ENCODE measurements at places on chromosomes 5 and 9.

DNA sequence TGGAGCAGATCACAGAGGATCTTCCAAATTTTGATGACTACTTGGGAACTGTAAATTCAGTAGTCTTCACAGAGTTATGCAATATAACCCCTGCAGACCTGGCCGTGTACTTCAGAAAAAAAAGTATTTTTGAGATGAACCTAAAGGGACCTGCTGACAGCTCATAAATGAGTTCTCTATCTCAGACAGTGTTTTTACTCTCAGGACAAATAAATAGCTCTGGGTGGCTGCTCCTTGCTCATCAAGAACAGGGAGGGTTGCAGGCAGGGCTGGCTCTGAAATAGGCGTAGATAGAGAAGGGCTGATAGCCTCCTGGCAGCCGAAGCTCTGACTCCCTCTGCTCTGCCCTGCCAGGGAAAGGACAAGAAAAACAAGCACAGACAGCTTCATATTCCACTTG lies 64.8 kb downstream of the PLAC8L1 start:
- DNase-seq = no peak

GRCh38 chr9:104209387-104209786 lies 115.3 kb downstream of the SMC2 start:
- no peak for DNase-seq

DNA sequence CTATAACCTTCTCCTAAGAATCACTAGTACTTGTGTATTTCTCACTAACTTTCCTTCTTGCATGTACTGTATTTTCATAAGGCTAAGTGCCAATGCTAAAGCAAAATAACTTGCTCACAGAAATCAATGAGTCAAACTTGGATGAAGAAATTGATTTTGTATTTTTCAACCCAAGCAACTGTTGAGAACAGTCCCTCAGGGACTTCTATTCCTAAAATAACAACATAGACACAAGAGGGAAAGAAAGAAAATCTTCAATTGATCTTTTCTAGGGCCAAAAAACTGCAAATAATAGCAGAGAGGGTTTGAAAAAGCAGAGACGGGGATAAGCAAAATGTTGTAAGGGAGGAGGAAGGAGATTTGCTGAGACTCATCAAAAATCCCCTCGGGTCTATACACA lies 69.8 kb downstream of the HABP4 start:
- DNase-seq = no peak

GRCh38 chr5:57186194-57186593 lies 12.3 kb downstream of the GPBP1 start:
- DNase-seq = no peak

- DNase-seq = no peak
These were observed 112.5 kb downstream of the CTNND2 start for GRCh38 chr5:11791792-11792191.

Measured in AG20443 (cell line).